ENCODE measurements at places on chromosomes 12 and 14.

DNA sequence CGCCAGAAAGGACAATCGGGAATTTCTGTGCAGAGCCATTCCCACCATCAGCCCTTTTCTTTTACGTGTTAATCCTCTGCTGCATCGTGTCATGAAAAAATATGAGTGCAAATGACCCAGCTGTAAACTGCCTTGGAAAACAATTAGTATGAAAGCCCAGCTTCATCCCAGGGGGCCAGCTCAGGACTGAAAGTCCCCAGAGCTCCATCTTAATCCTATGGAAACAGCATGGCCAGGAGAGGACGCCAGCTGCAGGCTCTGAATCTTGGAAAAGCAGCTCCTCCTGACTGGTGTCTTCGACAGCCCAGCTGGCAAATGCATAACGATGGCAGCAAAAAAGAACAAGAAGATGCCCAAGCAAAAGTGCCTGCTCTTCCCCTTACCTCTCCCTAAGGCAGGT lies 191.5 kb downstream of the NTF3 start:
- DNase-seq = no peak

DNA sequence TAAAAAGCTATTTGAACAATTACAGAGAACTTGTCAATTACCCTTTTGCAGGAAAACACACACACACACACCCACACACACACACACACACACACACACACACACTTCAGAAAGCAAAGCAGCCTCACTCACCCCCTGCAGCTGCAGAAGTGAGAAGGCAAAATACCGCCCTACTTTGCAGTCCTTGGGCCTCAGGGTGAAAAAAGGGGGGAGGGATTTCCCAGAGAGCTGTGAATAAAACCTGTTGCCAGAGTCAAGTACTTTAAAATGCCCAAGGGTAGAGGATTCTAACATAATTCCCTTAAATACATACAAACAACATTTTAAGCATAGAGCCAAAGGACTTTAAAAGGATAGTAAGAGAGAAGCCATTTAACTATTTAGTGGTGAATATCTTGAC lies 285.9 kb downstream of the MDGA2 start:
- DNase-seq = no peak

GRCh38 chr14:84085493-84085892 lies 1444.5 kb upstream of the FLRT2 start:
- DNase-seq = no peak

GRCh38 chr12:10406725-10407124 lies 2.8 kb downstream of the KLRC4 start:
- no peak for DNase-seq

DNA sequence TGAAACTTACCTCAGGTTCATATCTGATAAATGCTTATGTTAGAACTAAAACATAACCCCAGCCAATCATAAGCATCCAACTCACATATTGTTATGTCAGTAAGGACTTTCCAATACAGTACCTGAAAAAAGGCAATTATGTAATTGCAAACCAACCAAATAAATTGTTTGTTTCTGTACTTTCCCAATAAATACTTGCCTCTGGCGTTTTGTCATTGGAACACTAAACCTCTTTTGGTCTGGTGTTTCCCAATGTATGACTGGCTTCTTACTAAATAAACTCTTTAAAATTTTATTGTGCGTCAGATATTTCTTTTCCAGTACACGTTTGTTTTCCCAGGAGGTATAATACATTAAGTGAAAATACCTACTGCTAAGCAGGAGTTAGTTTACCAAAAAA lies 6.7 kb upstream of the PTPRB start:
- no peak for DNase-seq

- DNase-seq = no peak
These were observed 6.6 kb downstream of the TTC9 start for GRCh38 chr14:70648346-70648745.

GRCh38 chr12:114974826-114975639 lies 291.1 kb upstream of the TBX3 start:
- no peak for DNase-seq

DNA sequence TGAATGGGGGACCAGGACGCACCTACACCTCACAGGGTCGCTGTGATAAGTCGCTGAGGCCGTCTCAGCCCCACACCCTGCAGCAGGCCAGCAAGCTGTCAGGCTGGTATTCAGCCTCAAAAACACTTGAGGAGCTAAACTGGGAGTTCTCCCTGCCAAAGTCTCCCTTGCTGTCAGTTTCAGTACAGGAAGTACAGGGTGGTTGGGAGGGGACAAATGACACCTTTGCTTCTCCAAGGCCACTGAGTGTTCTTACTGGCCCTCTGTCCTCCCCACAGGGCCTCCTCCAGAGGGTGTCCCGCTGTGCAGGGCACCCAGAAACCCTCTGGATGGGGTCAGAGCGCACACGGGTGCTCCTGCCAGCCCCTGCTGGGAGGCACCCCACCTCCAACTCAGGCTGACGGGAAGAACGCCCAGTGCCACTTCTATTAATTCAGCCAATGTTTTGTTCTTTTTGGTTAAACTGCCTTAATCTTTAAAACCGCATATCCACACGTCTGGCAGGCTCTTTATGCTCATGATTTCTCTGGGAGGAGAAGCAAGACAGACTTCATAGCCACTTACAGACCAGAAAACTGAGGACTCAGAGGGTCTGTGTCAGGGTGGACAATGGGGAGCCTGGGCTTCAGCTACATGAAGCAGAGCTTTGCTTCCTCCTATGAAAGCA lies 75.9 kb downstream of the ITPK1 start:
- DNase-seq = no peak

DNA sequence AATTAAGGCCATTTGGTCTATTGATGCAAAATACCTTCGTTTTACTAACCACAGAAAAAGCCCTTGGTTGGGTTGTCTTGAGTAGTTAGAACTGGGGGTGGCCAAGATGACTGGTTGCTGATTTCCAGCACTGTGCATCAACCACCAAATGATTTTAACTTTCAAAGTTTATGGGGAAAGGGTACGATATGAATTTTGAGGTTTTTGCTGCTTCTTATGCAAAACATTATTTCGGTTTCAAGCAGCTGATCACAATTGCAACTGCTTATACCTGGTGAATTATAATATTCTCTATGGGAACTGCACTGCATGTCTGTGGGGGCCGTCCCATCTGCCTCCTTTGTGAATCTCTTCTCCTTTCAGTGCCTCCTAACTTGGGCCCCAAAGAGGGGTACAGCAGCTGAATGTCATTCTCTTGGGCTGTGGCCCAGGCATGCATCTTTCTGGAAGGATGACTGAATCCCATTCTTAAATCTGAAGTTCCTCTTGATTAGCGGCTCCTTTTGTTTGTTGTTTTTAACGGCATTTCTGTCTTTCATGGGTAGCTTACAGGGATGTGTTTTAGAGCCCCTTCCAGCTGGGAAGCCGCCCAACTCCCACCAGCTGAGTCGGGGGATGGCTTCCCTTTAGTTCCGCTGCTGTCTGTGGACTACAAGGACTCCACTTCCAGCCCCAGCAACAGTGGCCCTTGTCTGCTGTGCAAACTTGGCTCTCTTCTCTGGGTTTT lies 479.8 kb downstream of the ZFP36L1 start:
- no peak for DNase-seq

GRCh38 chr12:27434673-27435565 lies 11.6 kb upstream of the SMCO2 start:
- no peak for DNase-seq

- no peak for DNase-seq
These were observed 223.3 kb downstream of the CHST11 start for GRCh38 chr12:104680070-104680469.

DNA sequence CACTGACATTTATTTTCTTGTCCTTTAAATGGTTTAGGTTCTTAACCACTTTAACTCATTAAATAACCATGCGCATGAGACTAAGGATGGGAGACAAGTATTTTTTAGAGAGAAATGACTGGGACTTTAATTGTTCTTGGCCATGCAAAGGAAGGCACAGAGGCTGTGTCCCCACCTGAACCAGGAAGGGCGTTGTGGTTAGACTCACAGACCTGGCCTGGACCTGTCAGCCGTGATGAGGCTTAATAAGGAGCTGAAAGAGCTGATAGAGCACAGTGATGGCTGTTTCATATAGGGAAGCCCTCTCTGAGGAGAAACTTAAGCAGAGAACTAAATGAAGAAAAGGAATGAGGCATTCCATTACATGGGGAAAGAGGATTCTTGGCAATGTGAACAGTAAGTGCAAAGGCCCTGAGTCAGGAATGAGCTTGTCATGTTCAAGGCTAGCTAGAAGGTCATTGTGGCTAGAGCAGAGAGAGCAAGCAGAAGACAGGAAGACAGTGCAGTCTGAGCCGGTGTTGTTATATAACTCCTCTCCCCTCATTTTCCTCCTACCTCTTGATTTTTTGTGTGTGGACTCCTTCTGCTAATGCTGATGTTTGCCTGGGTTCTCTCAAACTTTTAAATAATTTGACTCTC lies 74.4 kb upstream of the ANO4 start:
- DNase-seq = no peak

GRCh38 chr14:104557766-104558165 lies 21.8 kb upstream of the C14orf180 start:
- no peak for DNase-seq

GRCh38 chr14:58882577-58883018 lies 244.8 kb downstream of the DACT1 start:
- DNase-seq = no peak

- DNase-seq = no peak
These were observed 10.7 kb upstream of the WDR89 start for GRCh38 chr14:63652406-63652805.

DNA sequence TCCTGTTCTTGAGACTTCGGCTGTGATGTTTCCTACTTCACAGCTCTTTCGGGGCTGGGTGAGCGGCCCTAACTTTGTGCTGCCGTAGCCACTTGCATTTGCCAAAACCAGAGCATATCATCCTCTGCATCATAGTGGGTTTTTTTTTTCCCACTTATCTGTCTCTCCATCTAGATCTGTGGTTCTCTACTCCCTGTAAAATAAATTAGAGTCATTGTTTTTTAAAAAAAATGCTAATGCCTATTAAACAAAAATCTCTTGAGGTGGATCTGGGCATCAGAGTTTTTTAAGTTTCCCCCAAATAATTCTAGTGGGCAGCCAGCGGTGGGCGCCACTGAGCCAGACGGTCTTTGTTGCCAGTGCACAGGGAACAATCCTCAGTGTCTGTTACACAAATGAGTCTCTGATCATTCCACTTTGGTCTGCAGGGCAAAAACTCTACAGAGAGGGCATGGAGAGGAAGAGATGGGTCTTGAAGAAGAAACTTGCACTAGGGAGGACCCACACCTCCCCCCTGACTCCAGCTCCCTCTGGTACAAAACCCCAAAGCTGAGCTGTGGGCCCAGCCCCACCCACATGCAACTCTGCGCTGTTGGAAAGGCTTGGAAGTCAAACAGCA lies 62.4 kb upstream of the BCL2L14 start:
- DNase-seq = no peak

- DNase-seq = no peak
These were observed 68.9 kb upstream of the NCOR2 start for GRCh38 chr12:124636138-124636978.

DNA sequence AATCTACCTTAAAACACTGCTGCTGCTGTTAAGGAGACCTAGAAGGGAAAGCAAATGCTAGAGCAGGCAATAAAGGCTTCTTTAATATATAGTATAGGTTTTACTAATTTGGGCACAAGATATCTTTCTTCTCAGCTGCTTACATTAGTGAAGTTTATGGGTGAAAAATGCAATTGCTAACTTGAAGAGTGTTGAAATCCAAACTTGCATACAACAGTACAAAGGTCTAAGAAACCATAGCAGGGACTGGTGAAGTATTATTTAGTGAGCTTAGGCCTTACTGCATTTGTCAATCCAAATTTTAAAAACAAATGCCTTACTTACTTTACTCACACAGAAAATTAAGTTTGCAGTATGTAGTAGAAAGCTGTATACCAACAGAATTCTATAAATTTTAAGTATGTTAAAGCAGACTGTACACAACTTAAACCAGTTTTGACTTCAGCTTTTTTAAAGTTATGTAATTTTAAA lies 1.4 kb upstream of the AP4S1 start:
- DNase-seq = no peak

DNA sequence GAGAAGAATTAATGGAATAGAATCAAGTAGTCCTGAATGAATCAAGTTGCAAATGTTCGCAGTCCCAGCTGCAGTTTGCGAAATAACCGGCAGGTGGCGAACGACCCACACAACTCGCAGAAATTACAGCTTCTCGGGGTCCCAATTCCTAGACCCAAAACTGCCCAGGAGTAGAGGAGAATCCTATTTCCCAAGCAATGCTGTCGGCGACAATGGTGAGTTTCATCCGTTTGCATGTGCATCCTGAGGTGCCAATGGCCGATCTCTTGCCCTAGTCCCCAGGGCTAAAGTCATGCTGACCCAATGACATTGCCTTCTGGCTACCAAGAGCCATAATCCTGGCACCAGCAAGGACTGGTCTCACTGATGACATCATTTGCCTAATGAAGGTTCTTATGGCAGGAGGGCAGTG lies 8.5 kb upstream of the ASCL1 start:
- DNase-seq = peak; percentile 64

DNA sequence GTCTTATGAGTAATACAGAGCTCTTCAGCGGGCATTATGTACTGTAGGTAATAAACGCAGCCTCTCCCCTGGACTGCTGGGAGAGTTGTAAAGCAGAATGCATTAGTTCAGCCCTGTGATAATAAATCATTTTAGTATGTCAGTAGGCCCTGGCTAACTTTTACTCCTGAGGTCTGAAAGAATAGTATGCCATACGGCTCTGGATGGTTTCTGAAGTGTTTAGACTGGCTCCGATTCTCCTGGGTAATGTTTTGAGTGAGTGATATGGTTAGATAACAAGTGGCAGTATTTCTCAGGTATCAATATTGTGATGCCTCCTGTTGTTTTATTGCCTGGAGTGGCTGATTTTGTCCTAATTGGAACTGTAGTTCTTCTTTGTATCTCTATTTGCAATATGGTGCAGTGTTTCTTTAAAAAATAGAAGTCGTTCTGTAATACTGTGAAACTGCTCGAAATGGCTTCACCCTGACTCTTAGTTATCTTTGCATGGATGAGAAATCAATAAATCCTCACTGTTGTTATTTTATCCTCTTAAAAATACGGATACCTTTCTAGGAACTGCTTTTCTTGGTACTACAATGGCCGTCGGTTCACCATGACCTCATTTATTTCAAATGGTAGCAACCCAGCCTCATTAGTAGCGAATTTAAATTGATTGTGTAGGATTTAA lies 100.2 kb downstream of the PDZRN4 start:
- no peak for DNase-seq

- no peak for DNase-seq
These were observed 302.3 kb upstream of the TMEM132C start for GRCh38 chr12:127964717-127965116.

DNA sequence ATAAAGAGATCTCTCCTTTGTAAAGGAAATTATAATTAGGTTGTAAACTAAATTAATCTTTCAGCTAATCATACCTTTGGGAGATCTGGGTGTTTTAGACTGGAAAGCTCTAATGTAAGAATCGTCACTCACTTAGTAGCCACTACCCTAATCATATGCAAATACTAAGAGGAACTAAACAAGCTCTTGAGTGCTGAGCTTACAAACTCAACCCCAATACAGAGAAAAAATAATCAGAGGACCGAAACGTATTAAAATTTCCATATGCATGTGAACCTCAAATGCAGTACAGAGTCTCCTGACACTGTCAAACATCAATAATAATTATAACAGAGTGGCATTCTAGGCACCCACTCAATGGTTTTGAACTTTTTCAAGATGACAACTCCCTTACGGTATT lies 235.3 kb upstream of the FOXN3 start:
- DNase-seq = no peak
